Activated T-cell treated with anti-CD3 and anti-CD28 coated beads, Interleukin-2, amount 50 U/mL, for 72 hours (primary cell): ENCODE measurements at places on chromosomes 1 and 21. TPM values are rescaled to one million over a fixed set of nuclear protein-coding genes. Genes with fewer than 3 reads are reported as not detected.

SPRR1B gene
- not detected for total RNA-seq

- no peak overlapping the region for H3K4me3 ChIP-seq
- DNase-seq: no peak
- peaks cover 6% of the 10 kb centered on the region for H3K4me1 ChIP-seq
- peaks cover 52% of the 10 kb centered on the region for H3K27me3 ChIP-seq
- H3K27ac ChIP-seq: no peak overlapping the region
- no peaks in the 10 kb centered on the region for H3K36me3 ChIP-seq
Observed at GRCh38 chr1:204836856-204837255, 33.8 kb upstream of the NFASC start.

DNA sequence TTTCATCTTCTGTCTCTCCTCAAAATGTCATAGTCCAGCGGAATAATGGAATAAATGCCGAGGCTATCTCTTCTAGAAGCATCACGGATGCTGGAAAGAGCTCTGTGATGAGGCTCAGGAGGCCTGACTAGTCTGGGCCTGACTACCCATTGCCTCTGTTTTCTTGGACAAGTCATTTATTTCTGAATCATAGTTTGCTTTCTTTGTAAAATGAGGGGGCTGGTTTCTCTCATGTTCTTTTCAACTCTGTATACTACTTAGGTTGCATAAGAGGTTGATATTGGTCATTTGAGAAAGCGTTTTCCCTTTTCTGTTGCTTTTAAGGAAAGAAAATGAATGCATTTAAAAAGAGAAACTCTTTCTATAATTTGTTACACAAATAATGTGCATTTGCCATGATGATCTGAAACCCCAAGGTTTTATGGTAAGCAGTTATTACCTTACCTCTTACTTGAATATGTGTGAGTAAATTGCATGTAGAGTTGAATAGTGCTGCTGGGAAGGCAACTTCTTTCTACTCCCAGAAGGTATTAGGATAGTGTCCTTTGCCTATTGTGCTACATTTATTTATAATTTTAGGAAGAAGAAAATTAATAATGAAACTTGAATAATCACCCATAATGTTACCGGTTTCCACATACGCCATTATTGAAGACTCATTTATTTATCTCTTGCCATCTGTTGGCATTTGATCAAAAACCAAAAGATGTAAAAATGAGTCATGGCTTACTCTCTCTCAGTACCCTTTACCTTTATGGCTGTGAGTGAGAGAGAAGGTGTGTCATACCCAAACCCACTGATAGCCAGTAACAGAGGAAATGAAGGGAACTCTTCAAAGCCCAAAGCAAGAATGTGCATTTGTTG lies 179.1 kb downstream of the FASLG start:
- peak overlapping the region; percentile 30 for H3K27ac ChIP-seq
- peaks cover 40% of the 10 kb centered on the region for H3K4me1 ChIP-seq
- peak overlapping the region; percentile 57 for H3K4me3 ChIP-seq
- no peaks in the 10 kb centered on the region for H3K36me3 ChIP-seq
- H3K27me3 ChIP-seq: peaks cover 69% of the 10 kb centered on the region

DNA sequence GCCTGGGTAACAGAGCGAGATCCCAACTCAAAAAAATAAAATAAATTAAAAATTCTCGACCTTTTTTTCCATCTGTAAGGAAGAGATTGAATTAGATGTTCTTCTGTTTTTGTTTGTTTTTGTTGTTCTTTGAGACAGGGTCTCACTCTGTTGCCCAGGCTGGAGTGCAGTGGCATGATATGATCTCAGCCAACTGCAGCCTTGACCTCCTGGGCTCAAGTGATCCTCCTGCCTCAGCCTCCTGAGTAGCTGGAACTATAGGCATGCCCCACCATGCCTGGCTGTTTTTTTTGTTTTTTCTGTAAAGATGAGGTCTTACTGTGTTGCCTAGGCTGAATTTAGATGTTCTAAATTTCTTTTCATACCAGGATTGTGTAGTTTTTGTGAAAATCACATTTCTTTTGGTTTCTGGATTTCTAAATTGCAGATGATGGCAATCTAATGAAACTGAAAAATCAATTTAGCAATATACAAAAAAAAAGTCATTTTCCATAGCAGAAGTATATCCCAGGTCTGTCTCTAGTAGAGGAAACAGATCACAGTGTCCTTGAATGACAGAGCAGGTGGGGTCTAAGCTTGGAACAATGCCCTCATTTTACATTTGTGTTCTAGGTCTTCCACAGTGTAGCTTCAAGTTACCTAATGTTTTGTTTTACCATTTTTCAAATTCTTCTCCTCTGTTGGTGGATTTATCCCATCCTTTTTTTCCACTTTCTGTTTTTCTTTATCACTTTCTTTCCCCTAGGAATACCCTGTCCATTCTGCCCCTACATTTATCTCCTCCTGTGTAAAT lies 20.3 kb downstream of the ZYG11A start:
- H3K4me3 ChIP-seq: no peak overlapping the region
- H3K4me1 ChIP-seq: peaks cover 12% of the 10 kb centered on the region
- no peaks in the 10 kb centered on the region for H3K36me3 ChIP-seq
- no peak for DNase-seq
- H3K27me3 ChIP-seq: peaks cover 11% of the 10 kb centered on the region
- H3K27ac ChIP-seq: no peak overlapping the region

GRCh38 chr1:32321712-32322291 lies 14.2 kb downstream of the MARCKSL1 start:
- no peak for DNase-seq
- peak overlapping the region; percentile 86 for H3K27ac ChIP-seq
- peaks cover 34% of the 10 kb centered on the region for H3K4me1 ChIP-seq
- H3K36me3 ChIP-seq: peaks cover 5% of the 10 kb centered on the region
- H3K4me3 ChIP-seq: peak overlapping the region; percentile 56

OR2L13 gene
- total RNA-seq: 0.14 TPM

DNA sequence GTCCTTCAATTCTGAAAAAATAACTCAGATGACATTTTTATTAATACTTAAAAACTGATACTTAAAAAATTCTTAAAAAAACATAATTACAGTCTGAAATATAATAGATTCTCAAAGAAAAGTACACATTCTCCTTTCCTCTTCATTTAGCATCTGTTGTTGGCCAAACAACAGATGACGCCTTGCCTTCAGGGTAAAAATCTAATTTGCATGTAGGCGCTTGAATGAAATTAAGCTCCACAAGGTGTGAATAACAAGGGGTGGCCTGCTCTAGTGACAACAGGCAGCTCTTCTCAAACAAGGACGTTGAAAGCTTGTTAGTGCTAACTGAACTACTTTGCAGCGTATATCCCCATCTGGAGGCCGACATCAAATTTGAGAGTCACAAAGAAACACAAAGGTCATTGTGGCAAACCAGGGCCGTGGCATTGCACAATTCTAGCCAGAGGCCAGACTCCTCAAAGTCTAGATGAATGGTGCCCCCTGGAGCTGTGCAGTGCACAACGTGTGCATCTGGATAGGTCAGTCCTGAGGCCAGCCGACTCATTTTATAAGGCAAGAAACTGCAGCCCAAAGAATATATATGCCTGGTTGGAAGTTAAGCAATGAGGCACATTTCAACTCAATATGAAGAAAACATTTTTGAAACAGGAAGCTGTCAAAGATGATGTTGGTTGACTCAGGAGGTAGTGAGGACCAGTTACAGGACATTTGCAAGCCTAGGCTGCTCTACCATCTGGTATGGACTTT lies 459.2 kb upstream of the RUNX1 start:
- no peak overlapping the region for H3K27ac ChIP-seq
- no peaks in the 10 kb centered on the region for H3K27me3 ChIP-seq
- H3K36me3 ChIP-seq: no peaks in the 10 kb centered on the region
- peaks cover 51% of the 10 kb centered on the region for H3K4me1 ChIP-seq
- DNase-seq: peak; percentile 27
- no peak overlapping the region for H3K4me3 ChIP-seq

KIF17 gene
- total RNA-seq: not detected

EDARADD gene
- total RNA-seq: 1.9 TPM

DNASE2B gene
- not detected for total RNA-seq

DNA sequence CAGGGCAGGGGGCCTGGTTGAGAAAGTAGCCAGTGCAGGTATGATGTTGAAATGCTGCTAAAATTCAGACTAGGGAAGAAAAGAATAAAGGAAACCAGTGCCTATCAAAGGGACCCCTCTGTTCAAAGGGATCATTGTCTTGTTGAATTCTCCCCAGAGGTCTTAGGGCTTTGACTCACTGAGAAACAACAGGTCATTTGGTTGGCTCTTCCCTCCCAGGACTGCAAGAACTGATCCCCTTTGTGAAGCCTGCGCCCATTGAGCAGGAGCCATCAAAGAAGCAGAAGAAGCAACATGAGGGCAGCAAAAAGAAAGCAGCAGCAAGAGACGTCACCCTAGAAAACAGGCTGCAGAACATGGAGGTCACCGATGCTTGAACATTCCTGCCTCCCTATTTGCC lies 11.8 kb upstream of the CELSR2 start:
- H3K27ac ChIP-seq: no peak overlapping the region
- peaks cover 10% of the 10 kb centered on the region for H3K27me3 ChIP-seq
- DNase-seq: no peak
- H3K4me3 ChIP-seq: no peak overlapping the region
- H3K36me3 ChIP-seq: peaks cover 23% of the 10 kb centered on the region
- H3K4me1 ChIP-seq: peaks cover 16% of the 10 kb centered on the region

DNA sequence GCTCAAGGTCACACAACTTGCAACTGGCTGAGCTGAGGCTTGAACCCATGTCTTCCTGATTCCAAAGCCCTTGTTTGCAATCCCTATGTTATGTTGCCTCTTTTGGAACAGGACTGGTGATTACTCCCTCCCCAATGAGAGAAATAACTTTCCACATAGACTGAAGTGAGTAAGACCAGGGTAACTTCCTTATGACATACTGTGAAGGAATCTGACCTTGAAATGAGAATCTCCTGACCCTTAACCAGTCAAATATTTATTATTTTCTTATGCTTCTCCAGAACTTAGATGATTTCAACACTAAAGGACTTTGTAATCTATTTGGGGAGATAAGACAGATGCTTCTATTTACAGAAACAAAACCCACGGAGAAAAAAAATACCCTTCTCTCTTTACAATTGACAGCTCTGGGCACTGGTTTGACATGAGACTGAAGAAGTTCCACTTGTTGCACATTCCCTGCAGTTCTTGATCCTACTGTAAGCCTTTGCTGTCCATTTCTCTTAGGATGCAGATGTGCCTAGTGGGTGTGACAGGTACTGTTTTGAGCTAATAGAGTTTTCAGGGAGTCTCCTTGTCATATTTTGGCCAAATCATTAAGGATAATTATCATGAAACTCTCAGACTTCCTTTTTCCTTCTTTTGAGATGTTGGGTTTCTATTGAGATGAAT lies 3.9 kb upstream of the RPTN start:
- H3K4me1 ChIP-seq: peaks cover 8% of the 10 kb centered on the region
- no peak overlapping the region for H3K27ac ChIP-seq
- no peak overlapping the region for H3K4me3 ChIP-seq
- peaks cover 2% of the 10 kb centered on the region for H3K36me3 ChIP-seq

GRCh38 chr1:171532520-171532919 lies 47.2 kb downstream of the PRRC2C start:
- no peaks in the 10 kb centered on the region for H3K27me3 ChIP-seq
- peaks cover 64% of the 10 kb centered on the region for H3K36me3 ChIP-seq
- H3K27ac ChIP-seq: peak overlapping the region; percentile 88

CDKN2C gene
- 13.7 TPM for total RNA-seq

NBPF4 gene
- total RNA-seq: 0.31 TPM

DNA sequence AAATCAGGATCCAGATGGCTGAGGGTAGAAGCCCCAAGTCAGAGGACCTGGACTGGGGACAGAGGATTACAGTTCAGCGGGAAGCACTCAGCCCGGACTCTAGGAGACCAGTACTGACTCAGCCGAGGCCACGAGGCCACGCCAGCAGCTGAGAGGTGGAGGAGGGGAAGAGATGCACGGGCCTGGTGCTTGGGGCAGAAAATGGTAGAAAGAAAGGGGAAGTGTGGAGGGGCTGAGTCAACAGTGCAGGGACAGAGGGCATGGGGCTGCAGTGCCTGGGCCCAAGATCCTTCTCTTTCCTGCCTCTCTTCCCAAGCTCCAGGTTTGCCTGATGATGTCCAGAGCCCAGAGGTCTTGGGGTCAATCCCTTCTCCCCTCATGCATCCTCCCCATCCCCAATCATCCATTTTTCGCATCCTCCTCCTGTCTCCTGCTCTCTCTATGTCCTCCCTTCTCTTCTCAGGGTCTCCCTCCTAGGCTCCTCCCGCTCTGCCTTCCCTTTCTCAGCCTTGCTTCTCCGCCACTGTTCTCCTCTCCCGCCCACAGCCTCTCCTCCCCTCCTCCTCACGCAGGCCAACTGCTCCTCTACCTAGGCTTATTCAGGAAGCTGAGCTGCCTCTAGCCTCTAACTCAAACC lies 7.7 kb downstream of the ARHGEF2 start:
- DNase-seq: peak; percentile 47
- peaks cover 95% of the 10 kb centered on the region for H3K4me1 ChIP-seq
- peak overlapping the region; percentile 67 for H3K4me3 ChIP-seq
- H3K36me3 ChIP-seq: peaks cover 33% of the 10 kb centered on the region
- peak overlapping the region; percentile 82 for H3K27ac ChIP-seq
- no peaks in the 10 kb centered on the region for H3K27me3 ChIP-seq

- no peaks in the 10 kb centered on the region for H3K27me3 ChIP-seq
- no peak overlapping the region for H3K4me3 ChIP-seq
- DNase-seq: no peak
- H3K36me3 ChIP-seq: no peaks in the 10 kb centered on the region
Observed at GRCh38 chr1:44250068-44250781, 37.0 kb downstream of the DMAP1 start.

GRCh38 chr1:182118851-182119250 lies 57.3 kb upstream of the ZNF648 start:
- H3K4me3 ChIP-seq: no peak overlapping the region
- H3K4me1 ChIP-seq: peaks cover 5% of the 10 kb centered on the region
- DNase-seq: no peak
- H3K27me3 ChIP-seq: peaks cover 10% of the 10 kb centered on the region
- no peak overlapping the region for H3K27ac ChIP-seq

ZSWIM5 gene
- total RNA-seq: 2.1 TPM

RC3H1 gene
- total RNA-seq: 33.5 TPM

DNA sequence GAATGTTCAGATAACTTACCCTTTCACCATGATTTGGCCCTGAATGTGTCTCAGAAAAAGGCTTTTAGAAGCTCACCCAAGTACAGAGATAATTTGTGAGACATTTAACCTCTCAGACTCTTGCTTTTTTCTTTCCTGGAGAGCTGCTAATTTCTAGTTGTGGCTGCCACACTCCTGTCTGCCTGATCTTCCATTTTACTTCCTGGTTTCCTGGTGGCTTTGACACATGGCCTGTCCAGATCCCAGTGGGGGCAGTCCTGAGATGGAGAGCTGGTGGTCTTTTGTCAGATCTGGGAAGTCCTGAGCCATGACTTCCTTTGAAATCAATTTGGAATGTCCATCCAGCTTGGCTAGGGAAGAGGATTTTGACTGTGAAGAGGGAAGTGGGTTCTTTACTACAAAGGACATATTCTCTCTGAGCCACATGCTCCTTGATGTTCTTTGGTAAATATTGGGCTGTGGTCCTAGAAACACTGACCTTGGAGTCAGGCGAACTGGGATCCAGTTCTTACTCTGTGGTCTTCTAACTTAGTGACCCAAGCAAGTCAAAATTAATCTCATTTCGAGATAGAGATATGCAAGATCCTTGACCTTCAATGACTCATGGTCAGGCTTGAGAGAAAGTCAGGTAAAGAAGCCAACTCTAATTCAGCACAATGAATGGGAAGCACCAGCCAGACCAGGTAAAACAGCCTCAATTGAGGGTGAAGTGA lies 78.0 kb upstream of the HSD17B7 start:
- peaks cover 21% of the 10 kb centered on the region for H3K27me3 ChIP-seq
- DNase-seq: no peak
- H3K36me3 ChIP-seq: no peaks in the 10 kb centered on the region
- peaks cover 3% of the 10 kb centered on the region for H3K4me1 ChIP-seq
